ENCODE measurements at places on chromosomes 4 and X. TPM values are rescaled to one million over a fixed set of nuclear protein-coding genes. Genes with fewer than 3 reads are reported as not detected.

- DNase-seq = no peak
- H3K4me3 ChIP-seq = peak overlapping the region; percentile 72
- no peaks in the 10 kb centered on the region for H3K36me3 ChIP-seq
- peaks cover 46% of the 10 kb centered on the region for H3K27me3 ChIP-seq
Observed at GRCh38 chr4:142844782-142845181, 1.3 kb downstream of the INPP4B start.

MAGEE2 gene
- 0.13 TPM for total RNA-seq

PARM1 gene
- total RNA-seq = 141 TPM

DNA sequence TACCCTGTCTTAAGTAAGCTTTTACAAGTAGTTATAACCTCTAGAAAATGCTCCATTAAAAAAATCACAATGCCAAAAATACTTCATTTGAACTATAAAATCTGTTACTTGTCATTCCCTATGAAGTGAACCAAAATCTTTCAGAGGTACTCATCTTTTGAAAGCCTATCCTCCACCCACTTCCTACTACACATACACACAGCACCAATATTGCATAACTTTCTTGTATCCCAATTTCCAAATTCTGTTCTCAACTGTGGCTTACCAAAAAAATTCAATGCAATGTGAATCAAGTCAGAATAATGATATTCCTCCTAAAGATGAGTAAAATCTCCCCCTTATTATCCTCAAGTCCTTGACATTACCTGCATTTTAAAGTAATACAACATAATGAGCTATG is 15.9 kb downstream of the DHX15 start:
- no peaks in the 10 kb centered on the region for H3K36me3 ChIP-seq
- H3K4me1 ChIP-seq = peaks cover 34% of the 10 kb centered on the region
- DNase-seq = no peak
- H3K27ac ChIP-seq = no peak overlapping the region
- H3K27me3 ChIP-seq = no peaks in the 10 kb centered on the region

GRCh38 chr4:84479663-84480062 is 19.4 kb downstream of the NKX6-1 start:
- no peak overlapping the region for H3K27ac ChIP-seq
- peaks cover 49% of the 10 kb centered on the region for H3K27me3 ChIP-seq
- H3K4me3 ChIP-seq = no peak overlapping the region

DNA sequence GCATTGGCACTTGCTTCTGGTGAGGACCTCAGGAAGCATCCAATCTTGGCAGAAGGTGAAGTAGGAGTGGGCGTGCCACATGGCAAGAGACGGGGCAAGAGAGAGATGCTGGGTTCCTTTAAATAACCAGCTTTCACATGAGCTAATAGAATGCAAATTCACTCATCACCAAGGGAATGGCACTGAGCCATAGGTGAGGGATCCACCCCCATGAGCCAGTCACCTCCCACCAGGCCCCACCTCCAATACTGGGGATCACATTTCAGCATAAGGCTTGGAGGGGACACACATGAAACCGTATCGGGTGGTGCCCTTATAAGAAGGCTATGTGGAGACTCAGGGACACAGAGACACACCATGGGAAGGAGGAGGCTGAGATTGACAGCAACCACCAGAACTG is 140.0 kb upstream of the MSX1 start:
- no peaks in the 10 kb centered on the region for H3K36me3 ChIP-seq
- H3K4me1 ChIP-seq = no peaks in the 10 kb centered on the region
- H3K27ac ChIP-seq = no peak overlapping the region
- no peaks in the 10 kb centered on the region for H3K27me3 ChIP-seq
- H3K4me3 ChIP-seq = no peak overlapping the region

POLA1 gene
- 7.2 TPM for total RNA-seq

All from heart left ventricle (tissue), 16 donors.